ENCODE measurements at places on chromosomes 4 and X.

DNA sequence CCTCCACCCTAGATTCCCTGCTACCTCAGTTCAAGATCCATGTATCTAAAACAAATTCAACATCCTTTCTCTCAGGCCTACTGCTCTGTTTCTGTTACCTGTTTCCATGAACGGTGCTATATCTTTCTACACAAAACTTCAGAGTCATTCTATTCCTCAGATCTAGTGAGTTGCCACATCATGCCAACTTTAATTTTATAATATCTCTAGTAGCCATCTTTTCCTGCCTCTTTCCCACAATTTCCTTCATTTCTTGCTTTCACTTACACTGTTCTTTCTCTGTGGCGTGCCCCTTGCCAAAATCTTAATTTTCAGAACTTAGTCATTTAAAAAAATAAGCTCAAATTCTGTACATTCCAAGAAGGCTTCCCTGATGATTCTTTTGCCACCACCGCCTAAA is 15.2 kb downstream of the GUCY1A1 start:
- no peak for DNase-seq

DNA sequence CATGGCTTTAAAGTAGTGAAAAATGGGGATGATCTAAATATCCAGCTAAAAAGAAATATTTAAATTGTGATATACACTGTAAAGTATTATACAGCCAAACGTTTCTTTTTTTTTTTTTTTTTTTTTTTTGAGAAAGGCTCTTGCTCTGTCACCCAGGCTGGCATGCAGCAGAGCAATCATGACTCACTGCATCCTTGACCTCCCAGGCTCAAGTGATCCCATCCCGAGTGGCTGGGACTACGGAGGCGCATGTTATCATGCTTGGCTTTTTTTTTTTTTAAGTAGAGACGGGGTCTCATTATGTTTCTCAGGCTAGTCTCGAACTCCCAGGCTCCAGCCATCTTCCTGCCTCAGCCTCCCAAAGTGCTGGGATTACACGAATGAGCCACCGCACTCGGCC is 17.1 kb downstream of the SMIM14 start:
- DNase-seq: peak; percentile 98

DNA sequence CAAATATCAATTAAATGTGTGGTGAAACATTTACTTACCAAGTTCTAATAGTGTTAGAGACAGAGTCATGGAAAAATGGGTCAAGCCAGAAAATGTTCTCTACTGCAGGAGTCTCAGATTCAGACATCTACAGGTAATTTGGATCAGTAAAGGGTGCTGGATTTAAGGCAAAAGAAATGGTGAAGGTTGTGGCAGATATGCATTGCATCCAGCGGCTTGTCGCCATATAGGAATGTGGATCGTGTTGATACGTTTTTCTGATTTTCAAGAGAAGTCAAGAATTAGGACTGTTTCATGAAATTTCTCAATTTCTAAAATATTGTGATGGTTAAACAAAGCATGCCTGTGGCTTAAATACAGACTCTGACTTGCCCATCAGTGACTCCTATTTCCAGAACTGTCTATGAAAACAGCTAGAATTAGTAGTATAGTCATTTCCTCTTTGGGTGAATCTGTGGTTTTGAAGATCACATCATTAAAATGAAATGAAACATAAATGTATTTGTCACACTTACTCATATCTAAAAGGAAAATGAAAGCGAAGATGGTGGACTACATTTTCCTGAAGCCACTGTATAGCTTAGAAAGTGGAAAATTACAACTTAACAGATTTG is 110.1 kb upstream of the VEGFC start:
- DNase-seq: no peak

DNA sequence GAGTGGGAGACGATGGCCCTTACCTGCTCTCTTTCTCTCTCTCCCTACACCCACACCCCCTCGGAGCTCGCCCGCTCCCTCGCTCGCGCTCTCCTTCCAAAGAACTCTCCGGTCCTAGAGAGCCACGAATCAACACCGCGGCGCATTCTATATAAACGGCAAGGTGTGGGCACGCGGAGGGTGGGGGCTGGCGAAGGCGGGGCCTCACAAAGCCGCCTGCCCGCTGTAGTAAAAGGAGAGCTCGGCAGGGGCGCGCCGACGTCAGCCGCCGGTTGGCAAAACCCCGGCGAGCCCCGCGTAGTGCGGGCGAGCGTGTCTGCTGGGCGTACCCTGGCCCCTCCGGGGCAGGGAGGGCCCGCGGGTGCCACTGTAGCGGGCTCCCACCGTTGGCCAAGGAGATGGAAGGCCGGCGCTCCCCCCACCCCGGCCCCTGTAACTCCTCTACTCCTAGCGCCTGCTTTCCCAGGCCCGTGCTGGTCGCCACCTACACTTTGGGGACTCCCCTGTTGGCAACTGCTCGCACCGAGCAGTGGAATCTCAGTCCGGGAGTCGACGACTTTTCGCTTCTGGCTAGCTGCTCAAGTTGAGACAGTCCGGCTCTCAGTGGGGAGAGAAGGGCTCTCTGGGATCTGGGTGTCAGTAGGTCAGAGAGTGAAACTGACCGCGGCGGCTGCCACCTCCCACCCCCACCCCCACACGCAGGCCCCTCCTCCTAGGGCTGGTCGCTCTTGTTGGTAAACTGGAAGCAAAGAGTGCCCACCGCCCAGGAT is 325.5 kb upstream of the F9 start:
- DNase-seq: peak; percentile 89

DNA sequence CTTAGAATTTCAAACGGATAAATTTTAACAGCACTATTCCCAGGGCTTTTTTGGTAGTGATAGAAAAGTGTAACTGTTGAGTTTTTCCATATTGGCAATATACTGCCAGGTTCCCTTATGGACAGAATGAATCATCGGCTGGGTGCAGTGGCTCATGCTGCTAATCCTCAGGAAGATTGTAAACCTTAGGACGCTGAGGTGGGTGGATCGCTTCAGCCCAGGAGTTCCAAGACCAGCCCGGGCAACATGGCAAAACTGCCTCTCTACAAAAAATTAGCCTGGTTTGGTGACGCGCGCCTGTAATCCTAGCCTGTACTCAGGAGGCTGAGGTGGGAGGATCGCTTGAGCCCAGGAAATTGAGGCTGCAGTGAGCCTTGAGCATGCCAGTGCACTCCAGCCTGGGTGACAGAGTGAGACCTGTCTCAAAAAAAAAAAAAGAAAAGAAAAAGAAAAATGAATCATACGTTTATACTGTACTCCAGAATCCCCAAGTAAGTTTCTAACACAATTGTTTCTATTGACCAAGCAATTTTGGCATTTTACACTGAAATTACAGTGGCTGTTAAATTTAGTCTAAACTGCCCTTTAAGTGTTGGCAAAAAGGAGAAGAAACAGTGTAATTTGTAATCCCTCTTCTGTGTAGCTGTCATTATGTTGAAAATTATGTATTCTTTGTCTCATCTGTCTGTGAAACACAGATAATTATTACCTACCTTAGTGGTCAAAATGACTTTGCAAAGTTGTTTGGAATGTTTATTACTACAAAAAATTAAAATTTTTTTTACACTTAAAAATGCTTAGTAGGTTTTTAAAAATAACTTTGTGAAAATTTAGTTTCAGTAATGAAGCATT is 1.8 kb downstream of the SLC30A9 start:
- peak; percentile 29 for DNase-seq

GRCh38 chr4:187258651-187259401 is 535.2 kb upstream of the FAT1 start:
- DNase-seq: no peak

DNA sequence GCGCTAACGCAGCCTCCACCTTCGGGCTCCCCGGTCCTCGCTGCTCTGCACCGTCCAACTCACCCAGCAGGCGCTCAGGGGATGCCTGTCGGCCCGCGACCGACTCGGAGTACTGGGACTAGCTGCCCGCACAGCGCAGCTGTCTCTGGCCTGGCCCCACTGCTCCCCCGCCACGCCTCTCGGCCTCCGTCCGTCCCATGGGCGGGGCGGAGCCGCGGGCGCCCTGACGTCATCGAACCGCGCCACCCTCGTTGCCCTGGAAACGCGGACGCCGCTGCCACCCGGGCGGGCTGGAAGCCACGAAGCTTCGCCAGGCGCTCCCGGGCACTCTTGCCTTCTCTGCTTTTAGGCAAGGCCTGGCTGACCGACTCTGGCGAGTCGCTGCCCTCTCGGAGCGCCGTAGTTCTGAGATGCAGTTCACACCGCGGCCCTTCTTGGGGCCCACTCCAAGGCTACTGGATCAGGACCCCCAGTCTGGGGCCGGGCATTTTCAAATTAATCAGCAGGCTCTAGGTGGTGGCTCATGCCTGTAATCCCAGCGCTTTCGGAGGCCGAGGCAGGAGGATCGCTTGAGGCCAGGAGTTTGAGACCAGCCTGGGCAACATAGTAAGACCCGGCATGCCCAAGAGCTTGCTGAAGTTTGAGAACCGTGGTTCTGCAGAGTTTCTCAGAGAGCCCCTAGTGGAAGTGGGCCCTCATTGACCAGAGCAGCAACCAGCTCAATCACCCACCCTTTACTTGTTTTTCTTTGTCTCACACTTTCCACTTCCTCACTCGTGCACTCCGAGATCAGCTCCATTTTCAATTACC is 12.0 kb downstream of the ACOX3 start:
- DNase-seq: peak; percentile 98

- DNase-seq: no peak
These were observed 10.1 kb upstream of the SASH3 start for GRCh38 chrX:129769467-129770154.

DNA sequence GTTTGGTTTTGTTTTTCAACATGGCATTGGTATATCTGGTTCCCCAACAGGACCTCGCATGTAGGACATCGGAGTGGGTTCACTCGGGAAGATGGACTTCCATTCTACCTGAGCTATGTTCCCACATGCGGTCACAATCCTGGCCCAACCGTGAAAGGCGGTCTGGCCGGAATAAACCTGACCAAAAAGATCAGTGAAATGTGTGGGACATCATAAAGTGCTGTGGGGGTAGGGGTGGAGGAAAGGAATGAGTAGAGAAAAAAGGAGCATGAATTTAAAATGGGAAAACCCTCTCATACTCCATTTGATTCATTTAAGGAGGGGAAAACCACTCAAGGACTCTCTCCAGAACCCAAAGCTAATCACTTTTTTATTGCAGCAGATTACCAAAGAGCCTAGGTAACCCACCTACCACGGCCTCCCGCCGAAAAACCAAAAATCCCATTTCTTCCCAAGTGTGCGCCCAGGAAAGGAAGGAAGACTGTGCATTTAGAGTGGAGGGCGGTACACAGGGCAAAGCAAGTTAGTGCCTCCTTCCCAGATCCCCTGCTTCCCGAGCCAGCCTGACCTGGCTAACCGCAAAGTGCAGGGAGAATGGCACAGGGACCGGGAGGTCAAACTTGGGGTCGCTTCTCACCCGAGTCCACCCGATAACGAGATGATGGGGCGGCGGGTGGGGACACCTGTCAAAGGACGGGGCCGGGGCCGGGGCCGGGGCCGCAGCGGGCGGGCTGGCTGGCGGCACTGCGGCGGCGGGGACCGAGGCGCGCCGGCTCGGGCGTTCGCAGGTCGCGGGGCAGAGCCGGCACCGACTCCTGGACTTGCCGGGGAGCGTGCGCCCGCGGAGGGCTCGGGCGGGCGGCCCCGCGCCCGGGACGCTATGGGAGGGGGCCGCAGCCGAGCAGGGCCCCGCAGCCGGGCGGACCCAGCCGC is 669 bp downstream of the TMEM150C start:
- peak; percentile 48 for DNase-seq

GRCh38 chrX:3184176-3184930 is 143.1 kb downstream of the ARSF start:
- no peak for DNase-seq

- peak; percentile 46 for DNase-seq
These were observed 9.7 kb downstream of the HOPX start for GRCh38 chr4:56671373-56671772.

DNA sequence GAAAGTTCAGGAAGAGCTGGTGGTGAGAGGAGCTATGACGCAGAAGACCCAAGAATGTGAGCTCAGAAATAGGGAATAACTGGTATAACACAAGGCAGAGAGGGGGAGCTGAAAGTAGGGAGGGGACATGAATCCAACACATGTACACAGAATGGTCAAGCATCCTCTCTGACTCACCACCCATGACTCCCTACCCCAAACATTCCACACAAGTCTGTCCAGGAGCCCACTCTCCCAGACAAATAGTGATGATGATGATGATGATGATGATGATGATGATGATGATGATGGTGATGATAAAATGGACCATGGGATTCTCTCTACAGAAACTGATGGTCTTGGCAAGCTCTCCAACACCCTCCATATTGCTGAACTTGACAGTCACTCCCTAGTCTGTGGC is 46.4 kb downstream of the NAT8L start:
- no peak for DNase-seq

GRCh38 chrX:143854006-143854405 is 29.9 kb upstream of the UBE2NL start:
- DNase-seq: peak; percentile 68
